Lung microvascular endothelial cell (primary cell): ENCODE measurements at places on chromosomes 7 and 10.

GRCh38 chr7:156099085-156099484 lies 286.8 kb upstream of the SHH start:
- DNase-seq = no peak

GRCh38 chr10:51394039-51394438 lies 305.4 kb downstream of the CSTF2T start:
- no peak for DNase-seq

DNA sequence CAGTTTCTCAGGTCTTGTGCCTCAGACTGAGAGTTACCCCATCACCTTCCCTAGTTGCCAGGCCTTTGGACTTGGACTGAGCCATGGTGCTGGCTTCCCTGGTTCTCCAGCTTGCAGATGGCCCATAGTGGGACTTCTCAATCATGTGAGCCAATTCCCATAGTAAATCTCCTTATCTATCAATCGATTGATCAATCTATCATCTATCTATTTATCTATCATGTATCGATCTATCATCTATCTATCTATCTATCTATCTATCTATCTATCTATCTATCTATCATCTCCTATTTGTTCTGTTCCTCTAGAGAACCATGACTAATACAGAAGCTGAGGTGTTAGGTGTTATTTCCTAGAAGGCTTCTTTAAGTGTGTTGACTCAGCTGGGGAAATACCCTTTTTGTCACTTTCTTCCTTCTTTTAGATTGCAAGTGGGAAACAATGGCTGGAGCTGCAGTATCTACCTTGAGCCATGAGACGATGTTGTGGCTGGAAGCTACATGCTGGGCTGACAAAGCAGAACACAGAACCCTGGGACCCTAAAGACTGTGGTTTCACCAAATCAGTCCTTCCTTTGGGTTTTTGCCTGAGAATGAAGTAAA lies 234.7 kb upstream of the GLI3 start:
- no peak for DNase-seq

DNA sequence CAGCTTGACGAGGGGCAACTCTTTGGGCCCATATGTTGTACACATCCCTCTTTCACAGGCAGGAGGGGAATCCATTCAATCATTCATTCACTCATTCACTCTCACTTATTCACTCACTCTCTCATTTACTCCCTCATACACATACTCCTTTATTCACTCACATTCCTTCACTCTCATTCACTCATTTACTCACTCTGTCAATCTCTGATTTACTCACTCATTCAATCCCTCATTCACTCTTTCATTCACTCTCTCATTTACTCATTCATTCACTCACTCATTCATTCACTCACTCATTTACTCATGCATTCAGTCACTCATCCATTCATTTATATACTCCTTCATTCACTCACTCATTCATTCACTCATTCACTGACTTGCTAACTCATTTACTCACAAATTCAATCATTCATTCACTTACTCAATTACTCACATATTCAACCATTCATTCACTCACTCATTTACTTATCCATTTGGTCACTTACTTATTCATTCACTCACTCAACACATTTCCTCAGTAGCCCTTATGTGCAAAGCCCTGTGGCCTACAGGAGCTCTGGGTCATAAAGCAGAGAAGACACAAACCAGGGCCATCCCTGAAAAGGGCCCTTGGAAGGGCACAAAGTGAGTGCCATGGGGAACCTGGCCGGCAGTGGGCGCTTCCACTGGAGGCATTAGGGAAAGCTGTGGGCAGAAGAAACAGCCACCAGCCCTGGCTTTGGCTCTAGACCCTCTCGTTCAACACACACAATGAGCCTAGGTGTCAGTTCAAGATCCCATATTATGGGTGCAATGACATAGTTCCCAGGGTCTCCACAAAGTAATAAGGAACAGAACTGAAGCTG lies 26.0 kb downstream of the HIP1 start:
- DNase-seq = no peak

DNA sequence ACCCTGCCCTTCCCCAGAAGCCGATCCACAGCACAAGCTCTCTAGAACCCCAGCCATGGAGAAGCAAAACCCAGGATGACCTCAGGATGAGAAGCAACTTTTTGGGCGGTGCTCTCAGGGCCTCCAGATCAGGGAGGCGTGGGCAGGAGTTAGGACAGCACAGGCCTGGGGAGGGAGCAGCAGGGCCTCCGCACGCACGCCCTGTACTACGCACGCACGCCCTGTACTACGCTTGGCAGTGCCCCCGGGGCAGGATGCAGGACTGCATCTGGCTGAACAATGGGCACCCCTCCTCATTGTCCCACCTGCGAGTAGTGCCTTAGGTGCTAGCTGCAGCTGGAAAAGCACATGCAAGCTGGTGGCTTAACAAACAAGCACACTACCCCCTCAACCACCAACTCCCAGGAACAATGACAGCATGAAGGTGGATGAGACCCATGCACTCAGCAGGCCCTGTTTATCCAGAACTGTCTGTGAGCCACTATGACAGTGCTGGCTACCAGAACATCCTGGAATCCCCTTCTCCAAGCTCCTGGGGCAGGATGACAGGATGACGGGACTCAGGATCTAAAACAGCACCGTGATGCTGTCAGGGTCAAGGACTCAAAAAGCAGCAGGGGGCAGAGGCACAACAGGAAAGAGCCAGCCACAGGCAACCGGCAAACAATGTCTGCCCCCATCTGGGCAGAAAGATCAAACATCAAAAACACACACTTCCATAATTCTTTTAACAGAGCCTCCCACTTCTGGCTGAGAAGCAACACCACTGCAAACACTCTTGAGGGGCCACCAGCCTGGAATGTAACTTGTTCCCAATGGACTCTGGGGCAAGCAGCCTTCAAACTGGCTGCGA lies 11.8 kb downstream of the PODXL start:
- DNase-seq = peak; percentile 79

DNA sequence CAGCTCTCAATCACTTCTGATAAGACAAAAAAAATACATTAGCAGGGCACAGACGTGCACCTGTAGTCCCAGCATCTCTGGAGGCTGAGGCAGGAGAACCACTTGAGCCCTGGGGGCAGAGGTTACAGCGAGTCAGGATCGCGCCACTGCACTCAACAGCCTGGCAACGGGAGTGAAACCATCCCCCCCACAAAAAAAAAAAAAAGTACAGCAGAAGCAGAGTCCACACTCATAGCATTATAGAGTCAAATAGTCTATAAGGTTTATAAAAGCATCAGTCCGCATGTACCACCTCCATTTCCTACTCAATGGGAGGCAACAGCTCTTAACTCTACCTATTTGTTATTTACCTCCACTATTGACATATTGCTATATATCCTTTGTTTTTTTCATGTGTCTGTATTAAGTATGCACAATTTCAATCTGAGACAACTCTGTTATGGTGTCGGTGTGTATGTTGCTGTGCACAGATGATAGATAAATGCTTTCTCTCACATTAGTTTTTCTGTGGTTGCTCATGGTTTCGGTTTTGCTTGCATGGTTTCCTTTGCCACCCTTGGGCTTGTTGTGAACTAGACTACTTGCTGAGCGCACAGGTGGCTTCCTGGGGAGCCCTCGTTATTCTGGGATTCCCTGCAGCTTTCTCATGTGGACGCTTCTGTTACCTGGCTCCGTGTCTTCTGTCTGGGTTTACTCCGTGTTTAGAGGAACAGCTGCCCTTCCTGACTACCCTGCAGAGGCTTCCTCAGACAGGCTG lies 40.4 kb downstream of the PROSER2 start:
- no peak for DNase-seq

DNA sequence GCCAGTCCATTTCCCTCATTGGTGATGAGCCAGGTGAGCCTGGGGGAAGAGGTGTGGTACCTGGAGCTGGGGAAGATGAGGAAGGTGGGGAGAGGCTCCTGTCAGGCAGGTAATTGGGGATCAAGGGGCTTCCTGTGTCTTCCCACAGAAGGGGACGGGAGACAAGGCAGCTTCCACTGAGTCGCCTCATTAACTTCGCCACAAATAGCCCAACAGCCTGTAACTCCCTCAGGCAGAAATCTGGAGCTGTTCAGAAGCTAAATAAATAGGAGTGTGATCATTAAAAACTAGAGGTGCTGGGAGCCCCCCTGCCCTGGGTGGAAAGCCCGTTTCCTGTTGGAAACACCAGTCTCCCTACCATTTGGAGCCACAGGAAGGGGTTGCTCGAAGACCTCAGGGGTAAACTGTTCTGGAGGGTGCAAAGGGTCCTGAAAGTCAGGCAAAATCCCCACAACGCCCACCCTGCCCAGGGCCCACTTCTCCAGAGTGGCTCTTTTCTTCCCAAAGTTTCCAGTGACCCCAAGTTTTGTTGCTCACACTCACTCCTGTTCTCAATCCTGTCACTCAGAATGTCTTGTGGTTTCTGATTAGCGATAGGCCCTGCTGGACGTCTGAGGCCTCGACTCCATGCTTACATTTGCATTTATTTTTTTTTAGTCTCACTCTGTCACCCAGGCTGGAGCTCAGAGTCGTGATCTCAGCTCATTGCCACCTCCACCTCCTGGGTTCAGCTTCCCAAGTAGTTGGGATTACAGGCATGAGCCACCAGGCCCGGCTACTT lies 25.7 kb downstream of the UNC5B start:
- no peak for DNase-seq

GRCh38 chr10:129785536-129785981 lies 178.5 kb downstream of the EBF3 start:
- DNase-seq = no peak
